ENCODE measurements at places on chromosomes 6 and 20.

DNA sequence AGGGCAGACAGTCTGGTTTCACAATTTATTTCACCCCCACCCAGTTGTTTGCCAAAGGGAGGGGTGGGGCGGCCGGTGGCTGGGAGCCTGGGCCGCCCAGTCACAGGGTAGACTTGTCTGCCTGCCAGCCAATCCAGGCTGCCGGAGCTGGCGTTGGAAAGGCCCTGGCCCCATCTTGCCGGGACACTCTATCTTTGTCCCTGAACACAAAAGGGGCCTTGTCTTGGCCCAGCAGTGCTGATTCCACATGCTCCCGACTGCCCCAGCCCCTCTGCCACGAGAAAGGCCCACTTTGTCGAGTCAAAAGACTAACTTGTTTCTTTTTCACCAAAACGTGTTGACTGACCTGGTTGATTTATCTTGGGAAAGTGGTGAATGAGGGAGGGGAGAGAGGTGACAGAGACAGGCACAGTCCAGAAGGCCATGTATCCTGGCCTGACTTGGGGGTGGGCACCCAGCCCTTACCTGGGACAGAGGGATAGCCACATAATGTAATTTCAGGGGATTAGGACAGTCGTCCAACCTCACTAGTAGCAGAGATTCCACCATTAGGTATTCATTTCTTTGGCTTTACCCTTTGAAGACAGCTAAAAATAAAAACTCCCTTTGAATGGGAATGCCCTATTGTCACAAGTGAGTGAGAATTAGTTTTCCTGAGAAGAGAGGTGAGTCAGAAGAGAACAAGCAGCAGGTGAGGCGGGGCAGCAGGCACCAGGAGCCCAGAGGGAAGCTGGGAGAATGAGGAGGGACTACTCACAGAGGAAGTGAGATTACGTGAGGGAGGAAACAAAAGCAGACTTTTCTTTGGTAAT is 67.0 kb upstream of the SIRPA start:
- DNase-seq, result no peak

GRCh38 chr6:14578994-14579393 is 461.4 kb downstream of the CD83 start:
- no peak for DNase-seq

GRCh38 chr6:53014063-53014462 is 19.0 kb upstream of the GSTA4 start:
- DNase-seq, result no peak

GRCh38 chr6:107977283-107977682 is 19.3 kb upstream of the SEC63 start:
- no peak for DNase-seq

GRCh38 chr6:22364306-22364705 is 67.5 kb upstream of the PRL start:
- no peak for DNase-seq

All from SHP77 (cell line).